ENCODE measurements at places on chromosomes 2 and 18.

DNA sequence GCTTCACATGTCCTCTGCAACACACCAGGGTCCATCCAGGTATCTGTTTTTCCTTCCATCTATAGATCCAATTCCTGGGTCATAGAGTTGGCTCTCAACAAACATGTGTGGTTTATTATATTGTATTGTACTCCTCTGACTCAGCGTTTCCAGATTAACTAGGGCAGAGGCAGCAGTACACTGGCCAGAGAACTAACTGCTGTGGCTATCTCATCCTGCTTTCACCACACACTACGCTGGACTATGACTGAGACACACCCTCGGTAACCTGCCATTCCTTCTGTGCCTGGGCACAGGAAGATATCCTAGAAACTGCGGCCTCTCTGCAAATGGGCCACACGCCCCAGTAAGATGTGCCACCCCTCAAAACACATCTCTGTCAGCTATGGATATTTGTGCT is 159.8 kb upstream of the STK17B start:
- no peak for DNase-seq

- DNase-seq, result peak; percentile 30
Observed at GRCh38 chr18:13606604-13607254, 119.6 kb downstream of the FAM210A start.

- DNase-seq, result no peak
Observed at GRCh38 chr18:45727068-45727467, 3.1 kb downstream of the SLC14A1 start.

- no peak for DNase-seq
Observed at GRCh38 chr2:38672445-38673391, 6.8 kb downstream of the GALM start.

GRCh38 chr2:230097841-230098240 is 29.1 kb upstream of the SLC16A14 start:
- DNase-seq, result no peak

DNA sequence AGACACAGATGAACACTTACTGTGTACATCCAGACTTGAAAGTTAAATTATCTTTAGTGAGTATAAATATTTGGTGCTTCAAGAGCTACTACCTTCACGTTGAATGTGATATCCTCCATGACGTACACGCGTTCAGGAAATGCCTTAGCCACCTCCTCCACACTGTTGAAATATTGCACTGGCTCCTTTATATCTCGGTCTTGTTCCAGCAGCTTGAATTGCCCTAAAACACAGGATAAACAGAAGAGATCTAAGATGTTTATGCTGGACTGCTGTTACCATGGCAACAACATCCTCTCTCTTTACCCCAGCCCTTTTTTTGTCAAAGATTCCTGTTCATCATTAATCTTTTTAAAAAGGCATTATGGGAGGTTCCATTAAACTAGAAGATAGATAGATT is 120.3 kb downstream of the MEP1B start:
- peak; percentile 87 for DNase-seq

GRCh38 chr2:169561364-169561763 is 12.3 kb downstream of the FASTKD1 start:
- DNase-seq, result no peak

DNA sequence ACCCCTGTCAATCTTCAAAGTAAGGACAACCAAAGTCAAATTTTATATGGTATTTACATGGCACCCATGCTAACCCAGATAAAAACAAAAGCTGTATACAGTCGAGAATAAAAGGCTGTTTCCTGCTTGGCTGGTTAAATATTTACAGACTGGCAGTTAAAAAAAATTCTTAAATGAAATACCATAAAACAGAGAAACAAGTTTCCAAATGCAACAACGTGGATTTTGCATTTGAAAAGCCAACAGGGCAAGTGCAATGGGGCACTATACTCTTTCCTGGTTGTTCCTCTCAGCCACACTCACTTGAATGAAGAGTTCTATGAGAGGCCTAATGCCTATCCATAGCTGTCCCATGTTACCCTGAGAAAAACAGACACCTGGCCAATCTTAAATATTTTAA is 6.1 kb upstream of the NR4A2 start:
- DNase-seq, result no peak

DNA sequence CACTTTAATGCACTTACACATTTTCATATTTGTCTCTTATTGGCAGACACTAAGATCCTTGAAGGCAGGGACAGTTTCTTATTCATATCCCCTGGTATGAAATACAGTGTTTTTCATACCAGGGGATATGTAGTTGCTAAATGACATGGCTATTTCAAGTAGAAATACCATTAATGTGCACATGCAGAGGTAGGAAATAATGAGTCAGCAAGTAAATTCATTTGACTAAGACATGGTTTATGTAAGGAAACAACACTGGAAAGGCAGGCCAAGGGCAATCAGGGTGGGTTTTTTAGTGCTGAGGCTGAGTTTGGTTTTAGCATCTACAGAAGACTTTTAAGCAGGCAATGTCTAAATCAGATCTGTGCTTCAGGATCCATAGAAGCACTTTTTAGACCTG is 155.9 kb downstream of the WDPCP start:
- no peak for DNase-seq

DNA sequence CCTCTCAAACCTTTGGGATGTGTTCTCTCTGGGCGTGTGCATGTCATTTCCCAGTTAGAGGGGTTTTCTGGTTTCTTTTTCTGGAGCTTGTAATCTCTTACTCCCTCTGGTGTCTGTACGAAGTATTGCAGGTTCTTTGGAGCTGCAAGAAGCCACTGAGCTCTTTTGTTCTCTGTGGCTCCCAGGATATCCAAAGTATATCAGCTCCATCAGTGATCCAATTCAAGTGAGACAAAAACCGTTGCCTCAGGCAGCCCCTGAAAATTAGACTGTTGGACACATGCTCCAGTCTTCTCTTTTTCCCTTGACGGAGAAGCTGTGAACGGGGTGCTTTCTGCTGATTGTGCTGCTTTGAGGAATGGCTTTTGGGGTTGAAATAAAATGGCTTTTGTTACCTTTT is 59.0 kb upstream of the LDLRAD4 start:
- DNase-seq, result no peak

DNA sequence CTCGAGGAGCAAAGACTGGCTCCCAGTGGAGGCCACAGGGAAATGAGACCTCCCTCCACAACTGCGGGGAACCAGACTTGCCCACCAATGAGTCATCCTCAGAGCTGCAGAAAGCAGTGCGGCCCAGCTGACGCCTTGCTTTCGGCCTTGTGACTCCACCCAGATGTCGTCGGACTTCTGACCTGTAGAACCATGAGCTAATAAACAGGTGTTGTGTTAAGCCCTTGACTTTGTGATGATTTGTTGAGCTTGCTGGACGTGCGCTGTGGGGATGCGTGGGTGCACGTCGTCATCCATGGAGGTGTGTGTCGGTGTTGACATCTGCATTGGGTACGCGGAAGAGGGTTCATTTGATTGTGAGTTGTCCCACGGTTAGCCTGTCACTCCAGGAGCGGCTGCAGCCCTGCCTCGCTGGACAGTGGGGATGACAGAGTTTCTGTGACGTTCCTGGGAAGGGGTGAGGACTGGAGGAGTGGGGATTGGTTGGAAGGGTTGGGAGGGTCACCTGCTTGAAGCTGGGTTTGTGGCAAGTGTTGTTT is 154.1 kb downstream of the SH3BP4 start:
- no peak for DNase-seq

DNA sequence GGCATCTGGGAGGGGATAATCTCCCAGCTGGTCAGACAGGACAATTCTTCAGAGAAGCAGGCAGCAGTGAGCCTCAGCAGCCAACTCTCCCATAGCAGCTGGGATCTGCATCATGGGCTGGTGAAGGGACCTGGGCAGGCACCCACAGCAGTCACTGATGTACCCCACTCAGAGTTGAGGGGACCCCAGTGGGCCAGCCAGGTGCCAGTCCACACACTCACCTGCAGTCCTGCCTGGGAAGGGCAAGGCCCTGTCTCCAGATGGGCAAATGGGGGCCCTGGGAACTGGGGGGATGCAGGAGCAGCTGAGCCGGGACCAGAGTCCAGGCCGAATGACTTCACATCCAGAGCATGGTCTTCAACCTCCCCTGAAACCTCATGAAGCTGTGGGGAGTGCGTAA is 170.4 kb downstream of the ZFP36L2 start:
- DNase-seq, result no peak

DNA sequence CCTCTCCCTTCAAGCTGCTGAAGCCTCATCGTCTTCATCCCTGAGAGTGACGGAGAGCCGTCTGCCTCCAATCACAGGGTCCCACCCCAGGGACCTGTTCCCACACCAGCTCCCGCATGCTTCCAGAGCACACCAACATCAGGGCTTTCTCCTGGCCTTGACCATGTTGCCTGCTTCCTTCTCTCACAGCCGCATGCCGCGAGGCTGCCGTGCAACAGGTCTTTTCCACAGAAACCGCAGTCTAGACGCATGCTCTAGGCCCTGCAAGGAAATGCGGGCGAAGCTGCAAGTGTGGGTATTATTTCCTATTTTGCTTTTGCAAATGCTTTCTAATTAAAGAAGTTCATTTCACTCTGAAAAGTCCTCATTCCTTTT is 277.8 kb downstream of the EIPR1 start:
- DNase-seq, result no peak

DNA sequence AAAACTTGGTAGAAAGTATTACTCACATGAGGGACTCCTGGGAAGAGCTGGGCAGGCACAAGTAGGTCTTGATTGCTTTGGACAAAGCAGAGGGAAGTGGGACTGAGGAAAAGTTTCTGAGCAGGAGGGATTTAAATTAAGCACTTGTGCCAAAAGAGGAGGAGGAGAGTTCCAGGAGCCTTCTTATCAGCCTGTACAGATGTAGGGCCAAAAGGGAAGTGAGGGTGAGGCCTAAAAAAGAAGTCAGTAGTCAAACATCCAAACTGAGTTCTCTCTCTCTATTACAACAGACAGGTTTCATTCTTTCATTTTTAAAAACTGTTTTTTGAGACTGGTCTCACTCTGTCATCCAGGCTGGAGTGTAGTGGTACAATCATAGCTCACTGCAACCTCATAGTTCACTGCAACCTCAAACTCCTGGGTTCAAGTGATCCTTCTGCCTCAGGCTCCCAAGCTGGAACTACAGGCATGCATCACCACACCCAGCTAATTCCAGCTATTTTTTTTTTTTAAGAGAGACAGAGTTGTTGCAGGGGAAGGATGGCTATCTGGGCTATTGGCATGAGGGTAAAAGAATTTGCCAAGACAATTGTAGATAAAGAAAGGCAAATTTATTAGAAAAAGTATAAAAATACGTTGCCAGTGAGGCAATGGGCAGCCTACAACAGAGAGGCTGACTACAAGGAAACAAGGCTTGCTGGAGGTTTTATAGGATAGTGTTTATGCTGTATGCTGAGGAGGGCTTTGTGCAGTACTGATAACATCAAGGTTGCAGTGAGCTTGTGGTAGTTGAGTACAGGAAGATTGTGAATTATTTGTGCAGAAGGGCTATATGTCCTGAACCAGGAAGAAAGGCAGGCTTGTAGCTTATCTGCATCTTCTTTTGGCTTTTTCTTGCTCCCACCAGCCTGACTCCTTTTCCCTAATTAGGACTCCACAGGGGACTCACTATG is 29.0 kb downstream of the CFAP210 start:
- no peak for DNase-seq

DNA sequence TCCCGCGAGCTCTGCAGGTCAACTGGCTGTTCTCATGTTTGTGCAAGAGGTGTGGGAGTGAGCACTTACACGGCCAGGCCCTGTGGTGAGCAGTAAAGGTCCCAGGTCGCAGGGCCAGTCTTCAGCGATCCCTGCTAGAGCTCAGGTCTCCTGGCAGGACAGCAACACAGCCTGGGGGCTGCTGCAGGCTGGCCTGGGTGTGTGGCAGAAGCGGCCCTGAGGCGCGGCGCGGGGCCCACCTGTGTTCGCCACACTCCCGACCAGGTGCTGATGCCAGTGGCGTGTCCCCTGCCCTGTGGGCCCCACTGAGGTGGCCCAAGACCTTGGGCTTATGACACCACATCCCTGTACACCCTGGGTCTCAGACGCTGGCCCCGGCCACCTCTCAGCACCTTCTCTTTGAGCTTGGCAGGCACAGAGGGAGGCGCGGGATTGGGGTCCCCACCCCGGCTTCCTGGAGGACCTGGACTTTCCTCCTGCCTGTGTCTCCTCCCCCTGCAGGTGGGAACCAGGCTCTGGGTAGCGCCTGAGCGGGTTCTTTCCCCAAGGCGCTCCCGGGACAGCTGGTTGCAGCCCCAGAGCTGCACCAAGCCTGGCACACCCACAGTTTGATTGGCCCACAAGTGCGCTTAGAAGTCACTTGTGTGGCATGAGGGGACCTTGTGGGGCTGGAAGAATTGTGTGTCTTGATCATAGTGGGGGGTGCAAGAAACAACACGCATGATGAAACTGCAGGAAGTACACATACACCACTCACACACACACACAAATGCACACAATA is 59.2 kb downstream of the TWIST2 start:
- DNase-seq, result no peak

DNA sequence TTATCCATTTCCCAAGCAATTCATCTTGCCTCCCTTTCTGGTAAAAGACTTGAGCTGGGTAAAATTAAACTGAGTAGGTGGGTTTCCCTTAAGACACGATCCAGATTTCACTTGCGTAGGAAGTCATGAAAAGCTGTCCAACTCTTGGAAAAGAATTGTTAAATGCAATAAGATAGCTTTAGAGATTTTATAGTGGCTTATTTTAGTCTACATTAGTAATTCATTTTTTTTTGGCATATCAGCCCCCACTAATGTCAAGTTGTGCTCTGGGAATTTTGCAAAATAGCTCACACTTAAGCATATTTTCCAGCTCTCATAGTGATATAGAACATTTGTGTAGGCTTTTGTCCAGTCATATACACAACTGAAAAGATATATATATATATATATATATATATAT is 344.7 kb upstream of the FIGN start:
- peak; percentile 33 for DNase-seq

GRCh38 chr18:43648002-43648401 is 370.7 kb upstream of the SYT4 start:
- no peak for DNase-seq

DNA sequence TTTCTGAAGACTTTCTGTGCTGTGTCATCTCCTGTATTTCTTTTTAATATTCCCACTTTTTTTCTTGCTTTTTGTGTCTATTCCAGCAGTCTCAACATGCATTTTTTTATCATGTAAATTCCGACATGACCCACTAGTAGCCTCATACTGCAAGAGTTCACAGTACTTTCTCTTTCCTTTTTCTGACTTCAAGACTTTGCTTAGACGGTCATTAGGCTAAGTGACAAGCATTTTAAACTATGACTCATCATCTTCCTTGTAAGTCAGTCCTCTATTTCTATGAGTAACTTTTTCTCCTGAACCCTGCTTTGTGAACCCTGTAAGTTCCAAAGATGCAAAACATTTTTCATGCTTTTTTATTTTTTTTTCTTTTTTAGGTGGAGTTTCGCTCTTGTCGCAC is 381.2 kb downstream of the TXNL1 start:
- DNase-seq, result no peak

GRCh38 chr18:25016181-25016580 is 335.8 kb downstream of the ZNF521 start:
- no peak for DNase-seq

GRCh38 chr2:176483901-176484568 is 214.8 kb downstream of the MTX2 start:
- DNase-seq, result no peak
